ENCODE measurements at places on chromosomes 16 and 17.

DNA sequence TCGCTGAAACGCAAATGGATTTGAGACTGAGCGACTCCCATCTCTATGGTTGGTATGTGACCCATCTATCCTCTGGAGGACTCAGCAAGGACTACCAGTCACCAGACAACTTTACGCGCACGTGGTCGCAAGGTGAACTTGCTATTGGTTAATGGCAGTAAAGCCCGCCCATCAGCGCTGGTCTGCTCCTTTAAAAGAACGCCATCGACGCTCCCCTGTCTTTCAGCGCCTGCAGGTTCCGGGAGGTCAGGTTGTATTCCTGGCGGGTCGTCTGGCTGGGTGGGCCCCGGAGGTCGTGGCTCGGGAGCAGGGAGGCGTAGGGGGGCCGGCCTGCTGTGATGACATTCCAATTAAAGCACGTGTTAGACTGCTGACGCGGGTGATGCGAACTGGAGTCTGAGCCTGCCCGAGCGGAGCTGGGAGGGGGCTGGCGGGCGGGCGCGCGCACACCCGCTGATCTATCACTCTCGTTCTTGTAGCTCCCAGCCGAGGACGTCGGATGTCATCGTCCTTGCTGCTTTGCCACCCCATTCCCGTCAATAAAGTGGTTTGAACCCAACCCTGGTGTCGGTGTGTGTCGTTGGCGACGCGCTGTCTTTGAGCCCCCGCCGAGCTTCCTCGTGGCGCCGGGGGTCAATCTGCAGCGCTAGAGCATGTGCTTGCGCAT is 15.9 kb upstream of the ERN1 start:
- peak; percentile 98 for DNase-seq

DNA sequence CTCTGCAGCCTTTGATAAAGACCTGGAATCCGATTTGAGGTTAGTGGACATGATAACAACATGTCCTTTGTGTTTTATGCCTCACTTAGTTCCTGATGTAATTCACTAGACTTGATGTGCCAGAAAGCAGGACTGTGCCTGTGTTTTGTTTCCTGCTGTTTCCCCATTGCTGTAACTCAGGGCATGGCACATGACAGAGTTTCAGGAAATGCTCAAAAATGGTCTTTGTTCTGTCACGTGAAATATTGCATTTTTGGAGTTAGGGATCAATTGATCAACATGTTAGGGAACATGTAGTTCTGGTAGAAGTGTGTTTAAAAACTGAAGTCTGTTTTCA is 32.8 kb downstream of the DHX38 start:
- DNase-seq: no peak

- no peak for DNase-seq
These were observed 254.0 kb downstream of the CNTNAP4 start for GRCh38 chr16:76531236-76531635.

DNA sequence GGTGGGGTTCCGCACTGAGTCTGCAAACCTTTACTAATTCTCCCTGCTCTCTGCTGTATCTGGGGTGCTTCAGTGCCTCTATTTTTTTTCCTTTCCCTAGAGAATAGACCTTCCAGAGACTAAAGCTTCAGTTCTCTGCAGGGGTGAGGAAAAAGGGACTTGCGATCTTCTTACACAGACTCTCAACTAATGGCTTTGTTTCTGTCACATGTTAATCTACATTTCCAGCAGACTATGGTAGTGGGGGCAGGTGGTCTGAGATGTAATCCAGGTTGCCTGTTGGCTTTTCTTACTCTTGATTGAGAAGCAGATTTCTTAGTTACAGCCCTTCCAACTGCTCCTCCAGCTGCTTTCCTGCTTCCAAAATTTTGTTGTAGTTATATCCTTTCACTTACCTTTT is 229.0 kb upstream of the NLRP1 start:
- no peak for DNase-seq

DNA sequence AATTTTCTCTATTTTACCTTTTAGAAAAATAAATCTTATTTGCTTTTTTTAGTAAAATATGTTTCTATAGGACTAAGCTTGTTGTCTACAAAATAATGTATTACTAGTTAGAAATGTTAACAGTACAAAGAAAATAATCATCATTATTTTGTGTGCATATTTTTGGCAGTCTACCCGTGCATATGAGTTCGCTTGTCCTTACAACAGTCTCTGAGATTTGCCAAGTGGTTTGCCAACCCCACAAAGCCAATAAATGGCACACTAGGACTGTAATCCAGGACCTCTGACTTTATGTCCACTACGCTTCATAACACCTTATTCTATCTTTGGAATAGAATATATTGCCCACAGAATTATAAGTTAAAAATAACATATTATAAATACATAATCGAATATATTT is 152.0 kb downstream of the KCNJ2 start:
- no peak for DNase-seq

DNA sequence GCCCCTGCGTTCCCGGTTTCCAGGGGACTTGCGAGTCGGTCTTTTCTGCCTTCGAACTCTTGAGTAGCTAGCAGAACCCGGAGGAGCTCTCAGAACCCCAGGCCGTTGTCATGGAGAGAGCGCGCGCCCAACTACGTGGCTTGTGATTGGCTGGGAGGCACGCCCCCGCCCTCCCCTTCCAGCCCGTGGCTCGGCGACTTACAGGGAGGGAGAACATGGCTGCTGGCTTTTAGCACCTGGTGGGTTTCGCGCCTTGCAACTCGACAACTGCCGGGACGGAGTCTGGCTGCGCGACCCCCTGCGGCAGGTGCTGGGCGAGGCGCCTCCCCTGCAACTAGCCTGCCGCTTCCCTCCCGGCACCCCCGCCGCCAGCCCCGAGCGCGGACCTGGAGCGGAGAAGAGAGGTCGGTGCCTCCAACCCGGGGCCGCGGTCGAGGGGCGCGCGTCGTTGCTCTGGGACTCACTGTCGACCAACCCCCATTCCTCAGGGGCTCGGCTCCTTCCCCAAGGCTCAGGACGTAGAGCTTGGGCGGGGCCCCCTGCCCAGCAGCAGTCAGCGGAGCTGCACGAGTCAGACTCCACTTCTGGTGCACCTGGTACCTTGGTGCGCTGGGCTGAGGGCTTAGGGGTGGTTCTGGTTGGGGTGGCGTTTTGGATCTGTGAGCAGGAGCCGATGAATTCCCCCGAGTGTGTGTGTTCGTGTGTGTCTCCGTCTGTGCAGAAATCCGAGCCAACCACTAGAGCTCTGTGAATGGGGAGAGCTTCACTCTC is 9.0 kb upstream of the ZFP90 start:
- DNase-seq: peak; percentile 92

Measured in CD4-positive, alpha-beta T cell treated with Interleukin-2 at 100 ng/mL for 4 hours (primary cell).